Germinal center (tissue), 1 donor: ENCODE measurements at places on chromosomes 16 and 17.

DNA sequence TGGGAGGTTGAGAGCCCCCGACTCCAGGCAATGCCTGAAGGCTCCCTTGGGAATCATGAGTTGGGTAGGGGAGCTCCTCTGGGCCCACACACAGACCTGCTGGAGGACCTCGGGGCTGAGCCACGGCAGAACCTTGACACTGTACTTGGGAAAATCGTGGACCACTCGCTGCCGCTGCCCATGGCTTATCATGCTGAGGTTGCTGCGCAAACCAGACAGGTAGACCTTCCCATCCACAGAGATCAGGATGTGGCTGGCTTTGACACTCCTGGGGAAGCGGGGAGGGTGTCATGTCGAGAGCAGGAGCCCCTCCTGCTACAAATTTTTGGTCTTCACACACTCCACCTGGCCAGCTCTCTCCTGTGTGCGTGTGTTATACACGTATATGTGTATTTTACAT lies 7.2 kb upstream of the LIMD2 start:
- no peak for DNase-seq

DNA sequence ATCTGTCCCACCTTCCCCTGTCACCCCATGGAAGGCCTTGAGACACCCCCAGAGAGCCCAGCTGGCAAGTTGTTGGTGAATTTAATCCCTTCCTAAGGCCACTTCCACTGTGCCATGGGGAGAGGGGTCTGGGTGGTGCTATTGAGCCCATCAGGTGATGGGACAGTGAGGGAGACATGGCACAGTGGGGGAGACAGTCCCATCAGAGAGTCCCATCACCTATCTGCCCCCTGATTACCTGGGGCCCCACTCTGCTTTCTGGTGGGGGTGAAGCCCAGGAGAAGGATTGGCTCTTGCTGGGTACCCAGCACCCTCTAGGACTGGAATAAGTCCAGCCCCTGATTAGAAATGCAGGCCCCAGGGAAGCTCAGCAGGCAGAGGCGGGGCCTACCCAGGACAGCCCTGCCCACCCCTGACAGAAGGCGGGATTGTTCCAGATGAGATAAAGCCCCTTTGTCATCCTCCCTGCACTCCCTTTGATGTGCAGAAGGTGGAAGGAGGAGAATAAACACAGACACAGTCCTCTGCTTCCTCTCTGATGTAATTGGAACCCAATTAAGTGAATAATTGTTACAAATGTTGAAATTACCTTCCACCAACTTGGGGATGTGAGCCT lies 18.9 kb downstream of the TMEM132E start:
- no peak for DNase-seq

DNA sequence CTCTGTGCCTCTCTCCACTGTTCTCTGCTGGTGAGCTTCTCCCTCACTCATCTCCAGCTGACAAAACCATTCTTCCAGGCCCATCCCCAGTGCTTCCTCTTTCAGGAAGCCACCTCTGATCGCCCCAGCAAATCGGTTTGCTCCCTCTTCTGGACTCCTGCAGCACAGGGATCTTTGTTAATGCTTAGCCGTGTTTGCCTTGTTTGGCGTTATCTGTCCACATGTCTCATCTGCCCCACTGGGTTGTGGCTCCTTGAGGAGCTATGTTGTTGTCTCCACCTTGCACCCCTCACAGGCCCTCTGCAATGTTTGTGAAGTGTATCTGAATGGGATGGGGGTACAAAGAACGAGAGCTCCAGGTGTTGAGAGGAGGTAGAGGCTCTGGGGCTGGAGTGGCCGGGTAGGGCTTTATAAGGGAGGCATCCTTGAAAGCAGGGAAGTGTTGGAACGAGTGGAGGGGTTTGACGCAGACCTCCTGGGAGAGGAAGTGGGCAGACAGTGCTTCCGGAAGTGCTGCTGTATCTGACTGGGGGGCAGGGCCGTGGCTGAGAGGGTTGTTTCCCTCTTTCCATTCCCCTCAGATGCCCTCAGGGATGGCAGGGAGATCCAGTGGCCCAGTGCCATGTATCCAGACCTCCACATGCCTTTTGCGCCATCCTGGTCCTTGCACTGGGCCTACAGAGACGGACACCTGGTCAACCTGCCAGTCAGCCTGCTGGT lies 27.8 kb downstream of the CASKIN2 start:
- DNase-seq, result peak; percentile 60

DNA sequence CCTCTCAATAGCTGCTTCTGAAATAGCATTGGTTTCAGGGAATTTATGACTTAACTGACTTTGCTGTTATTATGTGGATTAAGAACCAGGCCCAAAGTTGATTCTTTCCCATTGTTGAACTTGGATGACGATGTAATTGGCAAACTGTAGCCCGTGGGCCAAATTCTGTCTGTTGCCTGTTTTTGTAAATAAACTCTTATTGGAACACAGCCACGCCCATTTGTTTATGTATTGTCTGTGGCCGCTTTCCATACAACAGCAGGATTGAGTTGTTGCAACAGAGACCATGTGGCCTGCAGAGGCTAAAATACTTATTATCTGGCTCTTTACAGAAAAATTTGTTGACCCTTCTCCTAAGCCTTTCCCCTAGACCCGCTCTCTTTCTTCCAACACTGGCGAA lies 31.6 kb downstream of the NTN1 start:
- DNase-seq, result no peak

- DNase-seq, result peak; percentile 46
These were observed 21.0 kb downstream of the SNN start for GRCh38 chr16:11689031-11689840.

- no peak for DNase-seq
These were observed 208.9 kb downstream of the RBFOX3 start for GRCh38 chr17:79401704-79402674.

DNA sequence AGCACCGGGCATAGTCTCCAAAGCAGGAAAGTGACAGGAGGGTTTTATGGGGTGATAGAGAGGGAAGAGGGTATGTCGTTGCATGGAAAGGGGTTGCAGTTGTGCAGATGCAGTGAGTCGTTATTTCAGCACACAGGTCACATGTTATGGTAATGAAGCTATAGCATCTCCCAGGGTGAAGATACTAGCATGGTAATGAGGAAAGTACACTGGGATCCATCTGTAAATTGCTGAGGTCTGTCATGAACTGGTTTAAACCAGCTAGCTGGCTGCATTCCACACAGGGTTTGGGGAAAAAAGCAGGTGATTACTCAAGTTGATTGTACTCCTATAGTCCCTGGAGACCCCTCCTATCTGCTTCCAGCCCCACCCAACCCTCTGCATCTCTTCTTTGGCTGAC lies 11.7 kb downstream of the COX11 start:
- DNase-seq, result no peak

- DNase-seq, result no peak
These were observed 18.0 kb downstream of the CCR7 start for GRCh38 chr17:40547079-40547784.

- no peak for DNase-seq
These were observed 17.1 kb downstream of the ITGB4 start for GRCh38 chr17:75738218-75738802.

DNA sequence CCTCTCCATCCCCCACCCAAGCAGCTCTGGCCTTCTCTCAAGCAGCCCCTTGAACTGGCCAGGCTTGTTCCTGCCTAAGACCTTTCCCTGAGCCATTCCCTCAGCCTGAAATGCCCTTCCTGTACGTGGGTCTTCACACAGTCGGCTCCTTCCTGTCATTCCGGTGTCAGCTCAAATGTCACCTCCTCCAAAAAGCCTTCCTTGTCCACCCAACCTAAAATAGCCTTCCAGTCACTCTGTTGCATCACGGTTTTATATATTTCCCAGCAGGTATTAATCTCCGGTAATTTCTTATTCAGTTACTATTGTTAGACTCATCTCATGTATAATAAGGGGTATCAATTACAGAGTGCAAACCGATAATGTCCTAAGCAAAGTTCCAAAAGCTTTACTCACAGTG lies 51.8 kb downstream of the C17orf67 start:
- no peak for DNase-seq

- DNase-seq, result no peak
These were observed 105.5 kb downstream of the SPAG9 start for GRCh38 chr17:51015145-51015558.

- DNase-seq, result no peak
These were observed 17.9 kb downstream of the CENPX start for GRCh38 chr17:82004517-82005455.

GRCh38 chr16:2054543-2055245 lies 6.9 kb downstream of the TSC2 start:
- DNase-seq, result no peak

DNA sequence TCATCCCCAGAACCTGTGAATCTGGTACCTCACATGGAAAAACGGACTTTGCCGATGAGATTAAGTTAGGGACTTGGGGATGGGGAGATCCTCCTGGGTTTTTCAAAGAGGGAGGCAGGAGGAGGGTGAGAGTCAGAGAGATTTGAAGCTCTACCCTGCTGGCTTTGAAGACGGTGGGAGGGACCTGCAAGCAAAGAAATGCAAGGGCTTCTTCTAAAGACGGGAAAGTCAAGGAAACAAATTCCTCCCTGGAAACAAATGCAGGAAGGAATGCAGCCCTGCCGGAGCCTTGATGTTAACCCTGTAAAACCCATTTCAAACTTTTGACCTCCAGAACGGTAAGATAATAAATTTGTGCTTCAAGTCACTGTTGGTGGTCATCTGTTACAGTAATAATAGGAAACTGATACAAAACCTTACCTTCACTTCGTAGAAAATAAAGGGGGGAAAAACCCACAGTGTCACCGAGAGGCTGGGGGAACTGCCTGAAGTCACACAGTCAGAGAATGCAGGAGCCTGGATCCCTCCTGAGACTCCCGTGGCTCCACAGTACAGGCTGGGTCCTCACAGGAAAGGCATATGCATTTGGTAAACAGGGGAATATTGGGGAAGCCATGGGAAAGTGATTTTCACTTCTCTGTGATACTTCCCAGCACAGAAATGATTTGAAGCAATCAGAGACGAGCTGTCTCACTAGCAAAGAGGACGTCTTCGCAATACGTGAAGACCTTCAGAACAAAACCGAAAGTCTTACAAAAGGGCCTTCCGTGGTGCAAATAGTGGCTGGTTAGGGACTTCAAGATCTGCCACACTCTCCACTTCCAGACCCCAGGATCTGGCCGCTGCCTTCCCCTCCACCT lies 58.9 kb upstream of the CLEC3A start:
- no peak for DNase-seq

- DNase-seq, result no peak
These were observed 169.1 kb downstream of the WSCD1 start for GRCh38 chr17:6239241-6239798.

- DNase-seq, result no peak
These were observed 16.3 kb upstream of the MAP3K14 start for GRCh38 chr17:45332989-45333701.

DNA sequence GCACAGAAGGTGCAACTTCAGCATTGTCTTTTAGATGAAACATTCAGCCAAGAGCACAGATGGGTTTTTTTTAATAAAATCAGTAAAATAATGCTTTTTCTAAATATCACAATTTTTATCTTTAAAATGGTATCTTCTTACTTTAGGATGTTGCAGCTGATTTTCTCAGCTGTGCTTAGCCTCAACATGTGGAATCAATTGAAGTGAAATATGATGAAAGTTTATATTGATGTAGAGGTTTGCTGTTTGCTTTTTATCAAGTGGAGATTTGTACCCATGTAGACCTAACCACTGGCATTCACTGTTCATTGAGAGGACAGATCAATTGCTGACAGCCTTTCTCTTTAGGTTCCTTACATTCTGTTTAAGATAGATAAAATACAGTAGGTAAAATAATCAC lies 107.8 kb downstream of the CYB561 start:
- DNase-seq, result no peak
